Cardiac fibroblast (primary cell): ENCODE measurements at places on chromosomes 5 and 9.
A peak's percentile ranks its signal among the peaks of the same experiment; 100 is the strongest.

DNA sequence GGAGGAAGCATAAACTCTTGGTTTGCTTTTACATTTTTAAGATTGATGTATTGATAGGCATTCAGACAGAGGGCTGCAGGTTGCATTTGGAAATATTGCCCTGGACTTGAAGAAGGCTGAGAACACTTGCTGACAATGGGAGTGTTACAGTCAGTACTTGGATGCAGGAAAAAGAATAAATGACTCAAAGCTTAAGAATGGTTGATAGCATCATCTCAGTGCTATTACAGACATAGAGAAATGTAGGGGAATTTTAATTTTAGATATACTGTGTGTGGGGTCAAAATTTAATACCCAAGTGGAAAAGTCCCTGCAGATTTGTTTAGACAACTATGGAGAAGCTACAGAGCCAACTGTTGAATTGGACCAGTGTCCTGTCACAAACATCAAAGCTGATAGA is 101.1 kb downstream of the ISL1 start:
- DNase-seq: no peak

DNA sequence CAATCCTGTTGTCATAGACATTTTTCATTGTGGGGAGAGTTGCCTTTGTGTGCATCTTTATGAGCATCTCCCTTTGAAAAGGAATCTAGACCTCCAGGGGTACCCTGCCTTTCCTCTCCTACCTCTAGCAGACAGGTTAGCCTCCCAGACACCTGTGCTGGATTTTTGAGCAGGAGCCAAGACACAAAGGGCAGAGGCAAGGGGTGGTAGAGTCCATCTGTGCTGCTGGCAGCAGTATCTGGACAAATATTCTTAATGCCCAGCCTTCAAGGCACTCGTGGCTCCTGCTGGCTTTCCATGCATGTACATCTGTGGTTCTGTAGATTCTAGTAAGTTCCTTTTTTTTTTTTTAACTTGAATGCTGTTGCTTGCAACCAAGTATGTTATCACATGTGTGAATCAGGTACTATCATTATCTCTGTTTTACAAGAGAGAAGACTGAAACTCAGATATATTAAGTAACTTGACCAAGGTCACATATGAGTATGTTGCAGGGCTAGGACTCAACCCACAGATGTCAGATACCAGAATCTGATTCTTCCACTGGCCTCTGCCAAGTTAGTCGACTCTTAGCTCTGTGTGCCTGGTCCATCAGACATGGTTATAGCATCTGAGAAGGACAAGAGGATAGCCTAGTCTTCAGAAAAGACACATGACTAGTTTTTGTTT is 32.9 kb upstream of the GPR151 start:
- DNase-seq: no peak

GRCh38 chr9:137193771-137194170 is 5.3 kb downstream of the SSNA1 start:
- DNase-seq: no peak

DNA sequence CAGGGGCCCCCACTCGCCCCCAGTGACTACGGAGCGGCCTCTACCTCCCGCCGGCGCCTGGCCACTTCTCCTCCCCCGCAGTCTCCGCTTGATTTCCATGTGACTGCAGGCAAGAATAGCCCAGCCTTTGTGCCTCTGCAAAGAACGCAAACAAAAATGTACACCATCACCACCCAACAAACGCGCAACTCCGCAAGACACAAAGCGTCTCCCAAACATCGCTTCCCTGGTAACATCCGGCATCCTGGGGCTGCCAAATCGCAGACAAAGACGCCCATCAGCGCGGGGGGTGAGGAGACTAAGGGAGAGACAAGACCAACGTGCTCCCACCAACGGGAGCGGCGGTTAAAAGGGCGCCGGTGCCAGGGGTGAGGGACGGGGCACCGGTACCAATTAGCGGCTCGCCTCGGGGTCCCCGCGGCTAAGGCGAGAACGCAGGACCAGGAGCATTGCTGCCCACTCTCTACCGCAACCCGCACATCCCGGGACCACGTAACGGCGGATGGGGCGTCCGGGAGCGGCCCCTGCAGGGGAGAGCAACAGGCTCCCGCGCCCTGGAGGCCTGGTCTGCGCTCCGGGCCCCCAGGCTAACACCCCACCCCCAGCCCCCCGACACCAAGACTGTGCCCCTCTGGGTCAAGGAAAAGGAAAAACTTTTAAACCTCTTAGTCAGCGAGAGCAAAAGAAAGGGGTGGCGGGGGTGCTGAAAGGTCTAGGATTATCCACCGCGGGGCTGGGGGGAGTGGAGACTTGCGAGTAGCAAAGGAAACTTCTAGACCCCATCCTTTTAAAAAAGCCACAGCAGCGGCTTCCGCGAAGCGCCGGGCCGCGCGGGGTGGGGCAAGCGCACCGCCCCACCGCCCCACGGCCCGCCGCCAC is 885 bp downstream of the MPDZ start:
- DNase-seq: peak; percentile 89

DNA sequence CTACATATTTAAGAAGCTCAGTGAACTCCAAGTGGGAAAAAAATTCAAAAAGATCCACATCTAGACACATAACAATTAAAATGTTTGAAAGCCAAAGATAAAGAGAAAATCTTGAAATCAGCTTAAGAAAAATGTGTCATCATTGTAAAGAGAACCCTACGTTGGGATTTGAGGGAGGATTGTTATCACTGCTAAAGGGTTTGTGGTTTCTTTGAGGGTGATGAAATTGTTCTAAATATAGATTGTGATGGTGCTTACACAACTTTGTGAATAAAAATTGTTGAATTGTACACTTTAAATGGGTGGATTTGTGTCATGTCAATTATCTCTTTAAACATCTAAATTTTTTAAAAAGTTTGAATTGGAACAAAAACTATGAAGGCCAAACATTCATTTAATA is 92.2 kb upstream of the ADAMTS19 start:
- peak; percentile 62 for DNase-seq

DNA sequence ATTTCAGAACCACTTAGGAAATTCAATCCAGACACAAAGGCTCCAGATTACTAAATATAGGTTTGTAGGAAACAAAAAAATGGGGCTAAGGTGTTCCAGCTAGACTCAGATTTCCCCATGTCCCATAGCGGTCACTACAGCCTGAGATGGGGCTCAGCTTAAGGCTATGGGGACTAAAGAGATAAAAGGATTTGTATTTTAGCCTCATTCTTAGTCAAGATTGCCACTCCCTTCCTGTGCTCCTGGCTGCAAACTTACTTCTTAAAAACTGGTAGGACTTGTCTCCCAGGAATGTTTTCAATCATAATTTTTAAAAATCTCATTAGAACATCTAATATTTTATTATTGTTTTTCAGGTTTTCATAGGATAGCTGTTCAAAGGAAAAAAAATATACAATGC is 253.8 kb upstream of the DAB2 start:
- DNase-seq: no peak

DNA sequence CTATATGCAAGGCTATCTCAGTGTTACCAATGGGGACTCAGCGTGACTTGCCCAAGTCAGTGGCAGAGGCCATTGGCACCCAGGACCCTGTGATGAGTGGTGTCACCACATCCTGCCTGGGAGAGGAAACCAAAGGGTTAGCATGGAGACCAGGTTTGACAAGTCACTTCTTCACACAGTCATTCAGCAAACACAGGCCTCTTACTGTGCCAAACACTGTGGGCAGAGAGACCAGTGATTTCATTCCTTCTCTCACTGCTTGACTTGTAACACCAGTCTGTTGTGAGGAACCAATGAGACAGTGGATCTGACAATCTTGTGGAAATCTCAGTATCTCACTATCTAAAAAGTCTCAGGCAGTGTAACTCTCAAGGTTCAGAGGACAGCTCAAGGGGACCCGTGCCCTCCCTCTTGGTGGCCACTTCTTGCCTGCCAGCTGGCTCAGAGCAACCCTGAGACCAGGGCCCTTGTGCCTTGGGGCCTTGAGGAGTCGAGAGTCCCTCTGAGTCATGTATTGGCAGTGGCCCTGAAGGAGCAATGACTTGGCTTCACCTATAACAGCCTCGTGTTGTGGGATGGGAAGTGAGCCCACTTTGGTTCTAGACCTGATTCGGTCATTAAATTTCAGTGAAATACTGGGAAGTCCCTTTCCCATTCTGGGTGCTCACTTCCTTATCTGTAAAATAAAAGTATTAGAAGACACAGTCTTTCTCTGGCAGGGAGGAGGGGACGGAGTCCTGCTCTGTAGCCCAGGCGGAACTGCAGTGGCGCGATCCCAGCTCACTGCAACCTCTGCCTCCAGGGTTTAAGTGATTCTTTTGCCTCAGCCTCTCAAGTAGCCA is 1.6 kb downstream of the FABP6 start:
- peak; percentile 74 for DNase-seq

DNA sequence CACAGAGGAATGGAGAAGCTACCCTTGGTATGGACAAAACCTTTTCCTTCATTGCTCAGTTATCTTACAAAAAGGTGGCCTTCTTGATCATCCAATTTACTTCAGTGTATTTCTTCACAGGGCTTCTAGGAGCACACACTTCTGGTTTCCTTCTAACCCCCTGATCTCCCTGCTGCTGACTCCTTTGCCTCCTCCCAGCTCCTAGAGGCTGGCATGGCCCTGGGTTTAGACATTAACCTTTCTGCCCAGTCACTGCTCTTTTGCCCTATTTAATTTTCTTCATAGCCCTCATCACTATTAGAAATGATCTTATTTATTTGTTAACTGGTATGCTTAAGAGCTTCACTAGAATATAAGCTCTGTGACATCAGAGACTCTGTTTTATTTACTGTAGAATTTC is 63.2 kb downstream of the ANKRD55 start:
- no peak for DNase-seq

- no peak for DNase-seq
These were observed 149.1 kb upstream of the VCAN start for GRCh38 chr5:83322273-83322924.

GRCh38 chr9:86549401-86549811 is 195.2 kb upstream of the TUT7 start:
- DNase-seq: peak; percentile 47

GRCh38 chr9:128845186-128845931 is 15.8 kb upstream of the SPOUT1 start:
- DNase-seq: no peak

DNA sequence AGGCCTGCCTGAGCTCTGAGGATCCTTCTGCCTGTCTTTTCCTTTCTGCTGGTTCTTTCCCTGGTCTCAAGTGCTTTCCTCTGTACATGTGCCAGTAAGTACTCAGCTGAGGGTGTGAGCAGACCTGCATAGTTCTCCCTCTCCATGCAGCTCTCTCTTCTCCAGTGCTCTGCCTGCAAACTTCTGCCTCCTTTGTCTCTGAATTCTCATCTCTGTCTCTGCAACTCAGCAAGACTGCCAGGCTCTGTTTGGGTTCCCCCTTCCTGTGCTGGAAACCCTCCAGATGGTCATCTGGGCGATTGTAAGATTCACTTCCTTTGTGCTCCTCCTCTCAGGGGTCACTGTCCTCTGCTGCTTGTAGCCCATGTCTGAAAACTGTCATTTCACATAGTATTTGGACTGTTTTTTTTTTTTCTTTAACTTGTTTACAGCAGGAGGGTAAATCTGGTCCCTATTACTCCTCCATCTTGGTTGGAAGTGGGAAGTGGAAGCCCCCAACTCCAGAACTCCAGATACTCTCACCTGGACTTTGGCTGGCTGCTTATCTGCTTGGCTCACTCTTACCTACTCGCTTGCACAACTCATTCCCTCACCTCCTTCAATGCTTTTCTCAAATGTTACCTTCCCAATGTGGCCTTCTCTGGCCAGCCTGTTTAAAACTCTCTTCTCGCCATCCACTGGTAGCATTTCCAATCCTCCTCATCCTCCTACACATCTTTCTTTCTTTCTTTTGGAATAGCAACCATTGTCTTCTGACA is 175.3 kb upstream of the TBC1D2 start:
- peak; percentile 37 for DNase-seq

DNA sequence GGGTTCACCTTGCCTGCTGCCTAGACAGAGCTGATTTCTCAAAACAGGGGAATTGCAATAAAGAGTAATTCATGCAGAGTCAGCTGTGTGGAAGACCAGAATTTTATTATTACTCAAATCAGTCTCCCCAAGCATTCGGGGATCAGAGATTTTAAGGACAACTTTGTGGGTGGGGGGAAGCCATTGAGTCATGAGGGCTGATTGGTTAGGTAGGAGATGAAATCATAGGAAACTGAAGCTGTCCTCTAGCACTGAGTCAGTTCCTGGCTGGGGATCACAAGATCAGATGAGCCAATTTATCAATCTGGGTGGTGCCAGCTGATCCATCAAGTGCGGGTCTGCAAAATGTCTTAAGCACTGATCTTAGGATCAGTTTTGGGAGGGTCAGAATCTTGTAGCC is 159.1 kb upstream of the MAP1B start:
- DNase-seq: no peak

DNA sequence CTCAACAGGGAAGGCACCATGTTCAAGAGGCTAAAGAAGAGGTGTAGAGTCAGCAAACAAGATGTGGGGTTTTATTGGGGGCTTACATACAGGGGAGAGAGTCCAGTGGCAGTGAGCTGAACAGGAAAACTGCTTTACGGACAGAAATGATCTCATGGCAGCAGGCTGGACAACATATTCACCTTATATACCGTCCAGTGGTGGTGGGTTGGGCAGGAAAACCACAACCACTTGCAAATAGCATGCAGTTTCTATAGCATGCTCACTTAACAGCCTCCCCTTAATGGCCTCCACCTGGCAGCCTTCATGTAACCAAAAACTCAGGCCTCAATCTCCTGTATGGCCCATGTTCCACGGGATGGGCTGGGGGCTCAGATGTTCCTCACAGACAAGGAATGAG is 5.4 kb downstream of the TNFSF8 start:
- no peak for DNase-seq

GRCh38 chr9:95516734-95517558 is at the start of gene PTCH1:
Gene PTCH1, minus strand, starts transcription at chr9:95516971.
- DNase-seq: peak; percentile 69

DNA sequence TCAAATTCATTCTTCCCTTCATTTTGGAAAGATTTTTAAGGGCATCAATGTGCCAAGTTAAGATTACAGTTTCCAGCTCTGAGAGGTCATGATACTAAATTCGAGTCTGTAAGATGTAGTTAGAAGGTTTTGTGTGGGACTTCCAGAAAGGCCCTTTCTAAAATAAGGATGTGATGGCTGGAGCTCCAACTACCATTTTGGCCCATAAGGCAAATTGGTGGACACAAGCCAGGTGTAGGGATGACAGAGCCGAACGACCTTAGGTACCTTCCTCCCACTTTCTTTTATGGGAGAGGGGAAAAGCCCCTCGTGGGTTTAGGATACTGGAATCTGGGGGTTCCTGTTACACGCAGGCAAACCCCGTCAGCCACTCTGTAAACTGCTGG is 54.3 kb upstream of the PTPDC1 start:
- no peak for DNase-seq

GRCh38 chr9:128552744-128553440 is 505 bp downstream of the SPTAN1 start:
- DNase-seq: peak; percentile 47
